Stimulated activated CD4-positive, alpha-beta T cell treated with anti-CD3 and anti-CD28 coated beads, Interleukin-4, amount 100 ng/mL, for 4 hours (primary cell): ENCODE measurements at places on chromosomes 13 and 19.
A peak's percentile ranks its signal among the peaks of the same experiment; 100 is the strongest.

DNA sequence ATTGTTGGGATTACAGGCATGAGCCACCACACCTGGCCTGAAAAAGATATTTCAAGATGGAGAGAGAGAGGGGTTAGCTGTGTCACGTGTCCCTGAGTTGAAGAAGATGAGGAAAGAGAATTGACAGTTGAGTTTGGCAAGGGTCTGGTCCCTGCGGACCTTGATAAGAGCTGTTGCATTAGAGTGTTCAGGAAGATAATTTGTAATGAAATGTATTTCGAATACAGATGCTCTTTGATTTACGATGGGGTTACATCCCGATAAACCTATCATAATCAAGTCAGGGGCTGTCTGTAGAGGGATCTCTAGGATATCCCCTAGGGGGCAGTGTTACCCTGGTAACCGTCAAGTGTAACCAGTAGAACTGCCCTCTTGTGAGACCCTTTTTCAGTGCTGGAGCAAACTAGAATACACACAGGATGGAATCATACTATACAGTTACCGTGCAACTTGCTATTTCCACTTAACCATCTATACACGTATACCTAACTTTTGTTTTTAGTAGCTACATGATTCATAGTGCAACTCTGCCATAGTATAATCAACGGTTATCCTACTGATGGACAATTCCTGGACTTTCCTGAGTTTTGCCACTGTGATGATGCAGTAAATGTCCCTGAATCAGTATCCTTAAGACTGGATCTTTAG is 1.5 kb upstream of the ELOF1 start:
- peak; percentile 57 for DNase-seq

GRCh38 chr19:17778251-17778967 is 16.5 kb upstream of the B3GNT3 start:
- DNase-seq = no peak

- DNase-seq = no peak
These were observed 77.8 kb downstream of the TSHZ3 start for GRCh38 chr19:31271306-31271911.

DNA sequence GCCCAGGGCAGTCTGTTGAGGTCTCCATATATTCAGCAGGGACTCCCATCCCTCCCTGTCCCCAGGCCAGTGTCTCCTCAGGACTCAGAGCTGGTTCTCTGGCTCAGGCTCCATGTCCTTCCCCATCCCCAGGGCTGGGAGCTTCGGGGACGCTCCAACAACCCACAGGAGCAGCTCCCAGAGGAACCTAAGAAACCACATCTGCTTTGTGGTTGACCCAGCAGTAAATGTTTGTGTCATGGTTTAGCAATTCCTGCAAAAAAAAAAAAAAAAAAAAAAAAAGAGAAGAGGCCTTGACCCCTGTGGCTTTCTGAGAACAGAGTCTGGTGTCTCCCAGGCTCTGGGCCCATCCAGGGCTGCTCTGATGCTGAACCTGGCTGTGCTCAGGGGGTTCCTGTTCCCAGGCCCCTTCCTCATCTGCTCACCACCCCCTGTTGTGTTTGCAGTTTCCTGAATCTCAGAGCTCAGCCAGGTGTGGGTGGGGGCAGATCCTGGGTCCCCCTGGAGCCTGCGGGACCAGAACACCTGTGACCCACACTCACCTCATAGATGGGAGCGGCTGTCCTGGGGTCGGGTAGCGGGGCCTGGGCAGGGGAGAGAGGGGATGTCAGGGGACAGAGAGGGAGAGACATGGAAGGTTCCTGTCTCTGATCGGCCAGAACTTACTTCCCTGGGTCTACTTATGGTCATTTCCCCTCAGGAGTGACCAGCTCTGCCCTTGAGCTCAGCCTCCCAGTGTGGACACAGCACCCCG is 25.2 kb upstream of the CEACAM1 start:
- no peak for DNase-seq

- DNase-seq = no peak
These were observed 33.1 kb downstream of the DCLK1 start for GRCh38 chr13:36098080-36098479.

GRCh38 chr13:49097374-49097773 is 121.7 kb downstream of the FNDC3A start:
- DNase-seq = no peak

DNA sequence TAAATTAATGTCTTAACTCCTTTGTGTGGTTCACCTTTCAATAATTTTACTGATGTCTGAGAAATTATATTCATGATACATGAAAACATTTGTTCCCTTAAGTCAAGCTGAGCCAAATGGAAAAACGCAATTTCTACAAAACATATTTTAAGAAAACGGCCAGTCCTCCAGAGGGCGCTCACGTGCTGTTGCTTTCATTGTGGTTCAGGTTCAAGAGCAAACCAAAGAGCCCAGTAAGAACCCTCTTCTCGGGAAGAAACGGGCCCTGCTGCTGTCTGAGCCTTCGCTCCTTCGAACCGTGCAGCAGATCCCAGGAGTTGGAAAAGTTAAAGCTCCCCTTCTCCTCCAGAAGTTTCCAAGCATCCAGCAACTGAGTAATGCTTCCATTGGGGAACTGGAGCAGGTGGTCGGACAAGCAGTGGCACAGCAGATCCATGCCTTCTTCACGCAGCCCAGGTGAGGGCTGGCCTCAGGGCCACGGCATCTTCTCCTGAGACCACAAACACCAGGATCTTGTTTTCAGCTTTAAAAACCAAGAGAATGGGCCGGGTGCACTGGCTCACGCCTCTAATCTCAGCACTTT is 4.3 kb downstream of the FAAP24 start:
- DNase-seq = peak; percentile 65

GRCh38 chr13:69904784-69905183 is 202.8 kb upstream of the ATXN8OS start:
- no peak for DNase-seq

DNA sequence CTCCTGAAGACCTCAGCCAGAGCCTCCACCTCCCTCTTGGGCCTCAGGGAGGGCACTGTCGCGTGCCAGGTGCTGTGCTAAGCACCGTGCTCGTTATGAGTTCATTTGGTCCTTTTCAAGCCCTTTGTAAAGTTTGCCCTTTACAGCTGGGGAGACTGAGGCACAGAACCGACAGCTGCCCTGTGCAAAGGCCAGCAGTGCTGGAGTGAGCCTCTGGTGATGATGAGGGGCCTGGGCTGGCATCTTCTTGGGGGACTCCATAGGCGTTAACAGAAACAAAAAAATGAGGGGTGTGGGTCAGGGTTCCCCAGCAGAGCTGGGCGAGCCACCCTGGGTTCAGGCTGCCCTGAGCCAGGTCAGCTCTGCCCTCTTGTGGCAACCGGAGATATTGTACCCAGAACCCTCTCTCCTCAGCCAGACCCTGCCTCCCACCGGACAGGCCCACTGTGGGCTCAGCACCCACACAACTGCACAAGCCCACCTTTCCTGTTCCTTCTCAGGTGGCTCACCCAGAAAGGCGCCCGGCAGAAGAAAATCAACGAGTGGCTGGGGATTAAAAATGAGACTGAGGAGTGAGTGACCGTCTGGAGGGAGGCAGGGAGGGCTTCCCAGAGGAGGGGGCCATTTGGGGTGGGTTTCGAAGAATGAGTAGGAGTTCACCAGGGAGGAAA is 5.5 kb upstream of the IFI30 start:
- DNase-seq = peak; percentile 56

GRCh38 chr19:44643605-44644401 is at the start of gene PVR:
Gene PVR, plus strand, starts transcription at chr19:44643910. Its CDS starts 187 bp downstream, at chr19:44644097.
- DNase-seq = peak; percentile 43

DNA sequence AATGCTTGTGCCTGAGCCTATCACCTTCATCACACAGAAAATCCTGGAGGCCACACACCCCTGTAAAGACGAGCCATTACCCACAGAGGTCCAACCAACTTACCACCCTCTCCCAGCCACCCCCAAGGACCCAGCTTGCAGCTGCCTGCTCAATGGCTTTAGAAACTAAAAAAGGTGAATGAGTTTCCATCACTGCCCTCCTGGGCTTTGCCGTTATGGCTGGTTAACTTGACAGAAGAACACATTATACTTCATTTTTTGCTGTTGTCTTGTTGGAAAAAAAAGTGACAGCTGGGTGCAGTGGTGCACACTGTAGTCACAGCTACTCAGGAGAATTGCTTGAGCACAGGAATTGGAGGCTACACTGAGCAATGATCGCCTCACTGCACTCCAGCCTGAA is 17.4 kb upstream of the FEM1A start:
- no peak for DNase-seq

- no peak for DNase-seq
These were observed 23.8 kb downstream of the GJA3 start for GRCh38 chr13:20136781-20137703.

GRCh38 chr13:91214031-91214430 is 133.5 kb upstream of the MIR17HG start:
- DNase-seq = no peak

DNA sequence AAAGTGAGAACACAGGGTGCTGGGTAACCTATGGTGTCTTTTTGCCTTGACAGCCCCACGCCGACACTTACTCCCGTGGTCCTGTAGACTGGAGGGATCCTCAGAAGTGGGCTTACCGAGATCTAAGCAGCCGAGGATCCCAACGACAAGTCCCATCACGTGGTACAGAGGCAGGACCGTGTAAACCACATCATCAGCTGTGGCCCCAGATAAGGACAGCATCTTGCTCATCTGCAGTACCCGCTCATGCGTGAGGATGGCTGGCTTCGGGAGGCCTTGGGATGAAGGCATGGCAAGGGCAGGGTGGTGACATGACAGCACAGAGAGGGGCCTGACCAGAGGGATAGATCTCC is 2.1 kb downstream of the SLC27A5 start:
- no peak for DNase-seq

DNA sequence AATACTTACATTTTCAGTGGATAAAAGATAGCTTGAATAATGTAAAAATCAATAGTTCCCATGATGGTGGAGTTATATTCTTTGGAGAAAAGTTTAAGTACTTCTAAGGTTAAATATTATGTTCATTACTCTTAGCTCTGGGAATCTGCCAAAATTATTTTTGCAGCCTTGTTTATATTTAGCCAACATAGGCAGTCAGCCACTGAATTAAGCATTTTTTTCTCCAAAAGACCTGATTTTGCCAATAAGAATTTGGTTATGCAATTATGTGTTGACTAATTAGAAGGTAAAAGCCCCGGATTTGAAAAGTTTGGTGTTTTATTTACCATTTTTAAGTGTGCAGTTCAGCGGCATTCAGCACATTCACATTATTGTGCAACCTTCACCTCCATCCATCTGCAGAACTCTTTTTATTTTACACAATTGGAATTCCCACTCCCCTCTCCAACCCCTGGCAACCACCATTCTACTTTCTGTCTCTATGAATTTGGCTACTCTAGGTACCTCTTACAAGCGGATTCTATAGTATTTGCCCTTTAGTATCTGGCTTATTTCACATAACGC is 90.1 kb upstream of the C1QTNF9B start:
- no peak for DNase-seq

DNA sequence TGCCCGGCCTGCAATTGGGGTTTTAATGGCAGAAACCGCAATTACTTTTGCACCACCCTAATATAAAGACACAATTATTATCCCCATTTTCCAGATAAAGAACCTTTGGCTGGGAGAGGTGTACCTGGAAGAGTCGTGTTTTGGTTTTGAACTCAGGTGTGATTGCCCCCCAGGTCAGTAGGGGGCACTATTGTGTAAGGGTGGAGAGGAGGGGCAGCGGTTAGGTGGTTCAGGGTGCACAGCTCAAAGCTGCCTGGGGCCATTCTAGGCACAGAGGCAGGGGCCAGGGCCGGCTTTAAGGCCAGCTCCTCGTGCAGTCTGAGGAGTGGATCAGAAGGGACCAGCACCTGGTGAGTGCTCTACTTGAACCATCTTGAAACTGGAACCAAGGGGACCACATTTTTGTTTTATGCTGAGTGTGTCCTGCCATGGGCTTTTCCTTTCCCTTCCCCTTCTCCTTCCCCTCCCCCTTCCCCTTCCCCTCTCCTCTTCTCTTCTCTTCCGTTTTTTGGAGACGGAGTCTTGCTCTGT is 5.8 kb upstream of the FCGRT start:
- peak; percentile 68 for DNase-seq

- DNase-seq = no peak
These were observed 37.4 kb downstream of the DOCK9 start for GRCh38 chr13:98940325-98941001.

DNA sequence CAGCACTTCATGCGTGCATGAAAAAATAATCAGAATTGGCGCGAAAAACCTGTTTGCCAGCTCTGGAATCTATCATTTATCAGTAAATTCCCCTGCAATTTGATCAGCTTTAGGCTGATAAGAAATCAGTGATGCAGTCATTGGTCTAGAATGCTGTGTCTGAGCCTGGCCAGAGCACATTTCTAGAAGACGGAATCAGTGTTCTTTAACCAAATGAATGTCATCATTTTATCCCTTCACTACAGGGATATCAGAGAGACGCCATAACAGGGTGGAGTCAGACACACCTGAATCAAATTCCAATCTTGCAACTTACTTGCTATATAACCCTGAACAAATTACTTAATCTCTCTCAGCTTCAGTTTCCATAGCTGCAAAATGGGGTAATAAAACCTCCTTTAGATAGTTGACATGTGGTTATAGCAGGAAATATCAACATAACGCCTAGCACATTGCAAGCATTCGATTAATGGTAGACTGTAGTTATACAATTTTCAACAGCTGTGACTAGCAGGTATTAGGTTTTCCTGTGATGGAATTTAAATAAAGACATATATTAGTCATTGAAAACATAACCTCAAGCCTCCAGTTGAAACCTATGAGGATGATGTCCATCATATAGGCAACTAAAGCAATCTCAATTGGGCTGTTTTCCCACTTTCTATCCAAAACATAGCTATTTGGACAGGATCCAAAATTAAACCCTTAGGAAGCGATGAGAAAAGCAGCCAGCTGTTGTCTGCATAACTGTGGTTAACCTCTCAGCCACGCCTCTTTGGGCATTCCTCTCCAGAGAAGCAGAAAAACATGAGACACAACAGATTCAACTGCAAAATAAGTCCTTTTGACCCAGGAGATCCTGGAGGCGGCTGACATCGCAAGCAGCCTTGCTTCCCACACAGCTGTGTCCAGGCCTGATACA is 51.6 kb upstream of the UBL3 start:
- peak; percentile 17 for DNase-seq
